ENCODE measurements at places on chromosomes 1 and 21.
A peak's percentile ranks its signal among the peaks of the same experiment; 100 is the strongest.

DNA sequence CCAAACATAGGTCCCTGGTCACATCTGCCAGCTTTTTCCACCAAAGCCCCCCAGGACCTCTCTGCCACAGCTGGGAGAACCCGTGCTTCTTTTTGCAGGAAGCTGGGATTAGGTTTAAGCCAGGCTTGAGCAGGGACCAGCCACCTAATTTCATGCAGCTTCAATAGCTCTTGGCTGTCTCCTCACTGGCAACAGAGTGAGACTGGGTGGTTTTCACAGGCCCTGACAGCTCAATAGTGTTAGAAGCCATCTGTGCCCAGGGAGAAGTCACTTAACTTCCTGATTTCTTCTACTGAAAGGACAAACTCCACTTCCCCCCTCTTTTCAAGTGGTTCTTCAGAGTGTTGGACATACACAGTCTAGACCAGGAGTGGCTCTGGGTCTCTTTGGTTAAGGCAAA lies 20.4 kb upstream of the SRSF4 start:
- peak; percentile 62 for DNase-seq

DNA sequence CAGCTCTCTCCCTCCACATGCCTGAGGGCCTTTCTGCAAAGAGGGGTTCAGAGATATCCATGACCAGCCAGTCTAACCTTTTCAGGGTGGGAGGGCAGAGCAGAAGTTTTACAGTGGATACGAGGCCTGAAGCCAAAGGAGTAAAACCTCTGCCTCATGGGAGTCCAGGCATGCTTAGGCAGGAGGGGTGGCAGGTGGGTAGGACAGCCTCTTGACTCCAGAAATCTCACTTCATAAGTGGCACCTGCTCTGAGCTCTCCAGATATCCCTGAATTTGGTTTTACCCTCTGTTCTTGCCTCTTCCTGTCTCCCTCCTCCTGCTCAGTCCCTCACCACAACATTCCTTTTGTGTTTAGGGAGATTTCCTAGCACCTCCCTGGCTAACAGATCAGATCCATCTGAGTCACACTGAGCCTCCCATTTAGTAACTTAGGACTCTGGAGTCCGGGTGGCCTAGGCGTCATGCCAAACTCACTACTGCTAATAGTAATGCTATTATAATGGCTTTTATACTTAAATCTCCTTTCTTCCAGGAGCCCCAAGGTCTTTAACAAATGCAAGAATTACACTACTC lies 201.0 kb downstream of the HS2ST1 start:
- no peak for DNase-seq

GRCh38 chr1:163583661-163584181 lies 262.0 kb downstream of the NUF2 start:
- DNase-seq, result no peak

DNA sequence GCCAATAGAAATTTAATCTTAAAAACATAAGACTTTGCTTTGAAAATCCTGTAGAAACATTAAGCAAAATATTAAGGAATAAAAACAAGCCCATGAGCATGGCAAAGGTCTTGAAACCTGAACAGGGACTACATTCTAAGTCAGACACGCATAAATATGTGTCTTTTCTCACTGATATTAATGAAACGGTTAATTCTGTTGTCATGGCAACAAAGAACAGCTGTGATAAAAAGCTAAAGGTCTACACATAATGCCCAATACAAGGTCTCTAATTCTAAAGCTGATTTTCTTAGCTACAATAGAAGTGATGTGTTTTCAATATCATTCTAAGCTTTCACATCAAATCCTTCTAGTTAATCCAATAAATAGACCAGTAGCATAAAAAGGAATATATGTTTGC lies 331.7 kb downstream of the PTBP2 start:
- no peak for DNase-seq

DNA sequence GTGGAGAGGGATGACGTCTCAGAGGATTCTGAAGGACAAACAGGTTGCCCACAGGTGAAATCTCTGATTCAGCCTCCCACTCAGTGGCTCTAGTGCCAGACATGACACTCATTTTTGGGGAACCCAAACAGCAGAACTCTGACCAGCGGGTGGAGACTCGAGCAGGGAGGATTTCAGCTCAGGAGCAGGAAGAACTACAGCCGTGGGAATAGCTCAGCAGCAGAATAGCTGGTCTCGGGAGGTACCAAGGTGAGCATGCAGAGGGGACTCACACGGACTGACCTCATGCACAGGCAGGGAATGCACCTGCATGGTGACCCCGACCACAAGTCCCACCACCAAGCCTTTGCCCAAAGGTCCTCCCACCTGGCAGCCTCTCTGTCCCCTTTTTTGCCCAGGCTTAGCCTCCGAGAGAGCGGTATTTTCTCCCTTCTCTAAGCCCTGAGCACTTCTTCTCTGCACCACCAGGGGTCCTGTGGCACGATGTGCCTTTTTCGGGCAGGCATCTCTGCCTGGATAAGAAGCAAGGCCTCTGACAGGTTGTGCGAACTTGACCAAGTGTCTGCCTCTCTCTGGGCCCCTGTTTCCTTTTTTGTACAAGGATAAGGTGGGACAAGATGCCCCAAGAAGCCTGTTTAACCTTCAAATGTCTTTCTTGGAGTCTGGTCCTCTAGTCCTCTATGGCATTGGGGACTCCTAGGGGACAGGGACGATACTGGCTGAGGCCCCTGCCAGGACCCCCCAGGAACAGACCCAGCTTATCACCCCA lies 8.8 kb upstream of the FGR start:
- DNase-seq, result peak; percentile 76
